ENCODE measurements at places on chromosomes 3 and 15. TPM values are rescaled to one million over a fixed set of nuclear protein-coding genes. Genes with fewer than 3 reads are reported as not detected.
A peak's percentile ranks its signal among the peaks of the same experiment; 100 is the strongest.

Gene HCN4
- not detected for total RNA-seq

DNA sequence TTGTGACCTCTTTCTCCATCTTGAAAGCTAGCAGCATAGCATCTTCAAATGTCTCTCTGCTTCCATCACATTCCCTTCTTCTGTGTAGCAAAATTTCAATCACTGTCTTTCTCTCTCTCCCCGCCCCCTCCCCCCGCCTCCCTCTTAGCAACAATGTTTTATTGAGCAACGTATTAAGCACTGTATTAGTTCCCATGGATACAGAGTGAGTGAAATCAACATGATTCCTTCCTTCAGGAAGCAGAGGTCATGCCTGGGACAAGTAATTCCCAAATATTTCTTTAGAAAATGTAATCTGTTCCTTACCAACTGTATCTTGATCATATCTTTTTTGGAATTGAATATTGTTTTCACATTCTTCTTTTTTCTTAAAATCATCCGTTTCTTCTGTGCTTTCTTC, 373.7 kb upstream of the NECTIN3 start:
- DNase-seq, result no peak

- DNase-seq, result no peak
These were observed 165.2 kb downstream of the ZPLD1 start for GRCh38 chr3:102599819-102600576.

DNA sequence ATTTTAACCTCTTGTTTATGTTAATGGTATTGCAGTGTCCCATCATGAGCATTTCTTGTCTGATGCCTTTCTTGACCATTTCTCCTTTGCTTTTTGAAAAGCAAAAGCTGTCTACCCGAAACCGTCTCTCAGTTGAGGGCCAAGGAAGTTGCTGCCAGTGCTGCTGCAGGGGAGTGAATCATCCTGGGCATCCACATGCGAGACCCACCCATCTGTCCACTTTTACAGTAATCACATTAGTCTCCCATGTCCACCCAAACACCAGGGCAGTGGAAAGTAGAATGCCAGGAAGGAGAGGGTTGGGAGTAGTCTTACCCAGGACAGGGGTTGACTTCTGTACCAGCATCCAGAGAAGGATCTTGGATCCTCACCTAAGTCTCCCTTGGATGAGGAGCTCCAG, 48.6 kb upstream of the TEX264 start:
- no peak for DNase-seq

GRCh38 chr15:83654379-83655236, 685 bp downstream of the ADAMTSL3 start:
- no peak for DNase-seq

Gene SI
- 24.8 TPM for total RNA-seq

Gene LARP6
- 0.75 TPM for total RNA-seq

Gene NR1I2
- total RNA-seq, result 220 TPM

Gene EFCC1
- 0.75 TPM for total RNA-seq

DNA sequence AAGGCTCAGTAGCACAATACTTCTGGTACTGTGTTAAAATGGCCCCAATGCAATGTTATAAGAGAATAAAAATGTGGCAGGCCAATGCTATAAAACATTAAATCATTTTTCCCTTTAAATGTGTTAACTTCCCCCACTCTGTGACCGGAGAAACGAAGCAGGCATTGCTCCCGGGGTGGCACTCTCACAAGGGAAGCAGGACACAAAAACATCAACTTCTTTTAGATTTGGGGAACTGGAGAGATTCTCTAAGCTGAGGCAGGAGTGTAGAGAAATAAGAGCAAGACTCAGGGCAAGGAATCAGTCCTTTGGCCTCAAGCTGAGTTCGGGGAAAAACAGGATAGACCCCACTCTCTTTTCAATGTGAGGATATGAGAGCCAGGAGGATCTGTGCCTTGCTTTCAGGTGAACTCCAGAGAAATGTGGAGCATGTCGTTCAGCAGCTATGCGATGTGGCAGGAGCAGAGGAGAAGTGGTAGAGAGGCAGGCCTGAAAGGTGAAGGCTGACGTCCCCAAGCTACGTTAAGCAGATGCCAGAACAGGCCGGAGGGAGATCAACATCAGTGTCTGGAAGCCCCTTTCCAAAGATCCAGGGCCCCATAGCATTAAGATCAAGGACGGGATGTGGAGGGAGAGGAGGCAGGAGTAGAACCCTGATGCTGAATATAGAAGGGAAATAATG, 160.2 kb downstream of the PLD1 start:
- DNase-seq, result no peak

- no peak for DNase-seq
These were observed 26.6 kb upstream of the DUSP7 start for GRCh38 chr3:52082951-52083350.

- DNase-seq, result no peak
These were observed 991.1 kb downstream of the GBE1 start for GRCh38 chr3:80770106-80771074.

DNA sequence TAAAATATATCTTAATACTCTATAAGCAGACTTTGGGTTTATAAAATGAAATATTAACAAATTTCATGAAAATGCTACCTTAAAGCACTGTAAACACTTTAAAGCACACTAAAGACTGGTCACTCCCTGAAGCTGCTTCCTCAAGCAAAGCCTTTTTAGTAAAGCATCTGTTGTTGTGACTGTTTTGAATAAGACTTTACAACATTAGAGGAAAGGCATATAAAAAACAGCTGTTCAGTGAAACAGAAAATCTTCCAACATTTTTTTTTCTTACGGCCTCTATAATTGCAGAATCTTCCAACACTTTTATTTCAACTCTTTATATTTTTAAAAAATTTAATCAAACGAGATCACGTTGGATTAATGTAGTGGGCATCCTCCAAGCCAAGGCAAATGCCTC, 48.1 kb downstream of the GRK7 start:
- no peak for DNase-seq

DNA sequence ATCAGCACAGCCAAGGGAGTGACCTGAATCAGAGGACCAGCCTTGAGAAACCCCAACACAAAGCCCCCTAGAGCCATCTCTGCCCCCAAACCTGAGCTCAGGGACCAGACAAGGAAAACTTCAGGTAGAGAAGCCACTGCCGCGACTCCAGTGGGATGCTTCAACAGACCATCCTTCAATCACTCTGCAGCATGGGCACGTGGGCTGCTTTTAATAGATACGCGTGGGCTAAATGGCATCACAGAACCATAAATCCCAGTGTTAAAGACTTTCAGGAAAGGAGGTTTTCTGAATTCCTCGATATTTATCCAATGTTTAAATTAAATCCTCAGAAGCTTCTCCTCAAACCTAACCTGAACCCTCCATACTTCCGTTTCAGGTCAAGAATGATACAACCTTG, 30.6 kb downstream of the SH3BP5 start:
- no peak for DNase-seq

Gene ADAMTS17
- 17.6 TPM for total RNA-seq

- DNase-seq, result peak; percentile 68
These were observed at the start of gene CD200 for GRCh38 chr3:112333002-112333380. Gene CD200 (plus strand): TSS chr3:112333156. CDS start chr3:112333213, 57 bp downstream.

DNA sequence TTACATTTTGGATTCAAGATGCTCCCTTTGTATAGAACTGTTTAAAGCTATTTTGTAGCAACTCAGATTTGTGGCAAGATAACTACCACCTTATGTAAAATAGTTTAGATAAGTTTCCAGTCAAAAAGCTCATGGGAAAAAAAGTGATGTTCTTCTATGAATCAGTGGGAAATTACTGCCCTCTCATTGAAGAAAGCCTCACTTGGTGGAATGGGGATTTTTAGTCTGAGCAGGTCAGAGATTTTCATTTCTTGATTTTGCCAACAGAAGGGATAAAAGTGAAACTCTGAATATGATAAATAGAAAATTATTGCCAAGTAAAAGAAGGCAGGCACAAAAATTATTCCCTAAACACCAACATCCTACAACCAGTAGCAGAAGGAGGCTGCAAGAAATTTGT, 25.8 kb upstream of the CSTA start:
- no peak for DNase-seq

Gene NEDD4
- total RNA-seq, result 14.0 TPM

Gene MAP1A
- total RNA-seq, result 6.8 TPM

DNA sequence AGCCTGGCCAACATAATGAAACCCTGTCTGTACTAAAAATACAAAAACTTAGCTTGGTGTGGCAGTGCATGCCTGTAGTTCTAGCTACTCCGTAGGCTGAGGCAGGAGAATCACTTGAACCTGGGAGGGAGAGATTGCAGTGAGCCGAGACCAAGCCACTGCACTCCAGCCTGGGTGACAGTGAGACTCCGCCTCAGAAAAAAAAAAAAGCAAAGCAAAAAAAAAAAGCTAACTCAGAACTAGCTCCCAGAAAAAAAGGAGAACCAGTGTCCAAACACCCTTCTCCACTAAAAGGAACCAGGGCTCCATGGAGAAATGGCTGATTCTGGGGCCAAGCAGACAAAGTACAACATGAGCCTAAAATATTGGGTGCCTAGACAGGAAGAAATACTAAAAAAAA, 16.7 kb upstream of the CRTC3 start:
- DNase-seq, result no peak

DNA sequence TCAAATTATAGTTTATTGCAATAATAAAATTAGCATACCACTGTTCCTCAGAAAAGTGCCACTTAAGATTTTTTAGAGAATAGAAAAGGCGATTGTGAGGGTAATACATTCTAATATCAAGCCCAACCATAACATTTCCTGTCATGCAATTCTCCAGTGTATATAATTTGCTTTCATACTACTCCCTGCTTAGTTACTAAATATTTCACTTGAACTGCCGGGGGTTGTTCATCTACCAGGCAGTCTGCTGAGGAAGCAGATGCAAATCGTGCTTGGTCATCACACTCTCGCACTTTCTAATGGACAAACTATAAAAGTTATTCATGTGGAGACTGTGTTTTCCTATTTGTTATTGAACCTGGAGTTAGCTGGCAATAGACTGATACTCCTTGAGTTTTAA, 645.6 kb upstream of the CBLB start:
- DNase-seq, result no peak

Gene NEIL1
- 96.9 TPM for total RNA-seq

Measured in transverse colon (tissue), 4 donors.